Activated CD8-positive, alpha-beta T cell treated with anti-CD3 and anti-CD28 coated beads for 36 hours (primary cell): ENCODE measurements at places on chromosomes 6 and 20. TPM values are rescaled to one million over a fixed set of nuclear protein-coding genes. Genes with fewer than 3 reads are reported as not detected.

DNA sequence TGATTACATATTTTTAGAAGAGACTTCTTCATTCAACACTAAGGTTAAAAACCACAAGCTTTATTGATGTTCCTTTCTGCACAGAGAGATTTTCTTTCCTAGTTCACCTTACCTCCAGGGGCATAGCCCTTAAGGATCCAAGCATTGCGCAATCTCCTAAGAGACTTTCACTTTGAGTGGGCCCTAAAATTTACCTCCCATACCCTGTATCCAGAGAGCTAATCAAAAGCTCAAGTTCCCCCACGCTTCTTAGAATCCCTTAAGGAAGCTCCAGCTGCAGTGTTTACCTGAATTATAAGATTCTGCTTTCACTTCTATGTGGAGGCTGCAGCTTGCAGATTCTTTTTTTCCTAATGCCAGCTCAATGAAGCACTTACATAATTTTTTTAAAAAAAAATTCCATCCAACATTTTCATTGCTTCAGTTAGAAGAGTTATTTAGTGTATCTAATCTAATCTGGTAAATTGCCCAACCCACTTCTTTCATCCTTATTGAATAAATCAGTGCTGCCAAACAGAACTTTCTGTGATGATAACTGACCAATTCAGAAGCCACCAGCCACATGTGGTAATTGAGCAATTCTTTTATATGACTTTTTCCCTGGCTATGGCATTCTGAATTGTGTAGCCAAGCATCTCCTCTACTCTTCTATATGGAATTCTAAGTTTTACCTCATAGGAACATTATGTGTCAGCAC, 24.6 kb upstream of the SPTLC3 start:
- no peak for DNase-seq

The PBOV1 gene
- not detected for total RNA-seq

DNA sequence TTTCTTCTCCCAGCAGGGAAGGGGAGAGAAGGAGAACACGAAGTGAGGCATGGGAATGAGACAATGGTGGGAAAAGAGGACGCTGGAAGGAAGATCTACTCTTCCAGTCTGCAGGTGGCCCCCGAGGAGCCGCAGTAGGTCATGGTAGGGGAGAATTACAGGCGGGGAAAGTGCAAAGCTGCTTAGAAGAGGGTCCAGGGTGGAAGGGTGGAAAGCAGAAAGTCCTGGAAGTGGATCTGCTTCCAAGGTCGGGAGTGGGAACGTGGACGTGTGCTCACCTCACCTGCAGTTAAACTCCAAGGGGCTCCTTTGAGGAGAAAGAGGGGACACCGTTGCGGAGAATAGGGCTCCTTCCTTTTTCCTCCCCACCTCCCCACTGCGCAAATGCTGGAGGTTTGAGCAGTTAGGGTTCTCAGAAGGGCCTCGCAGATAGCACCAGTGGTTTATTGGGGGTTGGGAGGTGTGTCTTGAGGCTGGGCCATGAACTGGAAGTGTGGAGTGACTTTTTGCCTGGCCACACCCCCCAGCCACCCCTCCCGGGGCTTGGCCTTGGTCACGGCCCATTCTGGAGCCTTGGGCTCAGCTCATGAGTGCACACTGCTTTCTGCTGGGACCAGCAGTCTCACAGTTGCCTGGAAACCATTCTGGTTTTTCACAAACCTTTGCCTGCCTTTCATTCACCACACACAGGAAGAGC, 100.4 kb upstream of the MLN start:
- DNase-seq, result peak; percentile 88

The FAM162B gene
- total RNA-seq, result not detected

DNA sequence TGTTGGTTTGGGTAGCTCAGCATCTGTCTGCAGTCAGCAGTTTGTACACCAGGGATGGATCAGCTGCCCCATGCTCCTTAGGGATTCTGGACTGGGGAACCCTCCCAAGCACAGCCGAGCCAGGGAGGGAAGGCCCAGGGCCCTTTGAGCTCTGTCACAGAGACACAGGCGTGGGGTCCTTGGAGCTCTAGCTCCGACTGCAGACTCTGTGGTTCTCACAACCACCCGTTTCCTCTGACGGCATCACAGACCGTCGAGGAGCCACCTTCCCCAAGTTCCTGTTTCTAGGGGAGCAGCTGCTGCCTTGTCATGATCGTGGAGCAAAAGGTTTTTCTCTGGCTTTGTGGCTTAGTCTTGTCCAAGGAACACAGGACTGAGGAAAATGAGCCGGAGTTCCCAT, at the start of gene SLA2:
TSS of gene SLA2 (minus strand) at position 199 of the 400 bp plus-strand sequence. CDS start 4,861 bp downstream, outside the sequence.
- DNase-seq, result peak; percentile 84

- no peak for DNase-seq
Measured at GRCh38 chr6:12312736-12313135, 22.6 kb downstream of the EDN1 start.

- no peak for DNase-seq
Measured at GRCh38 chr20:39503902-39504709, 542.0 kb downstream of the DHX35 start.

DNA sequence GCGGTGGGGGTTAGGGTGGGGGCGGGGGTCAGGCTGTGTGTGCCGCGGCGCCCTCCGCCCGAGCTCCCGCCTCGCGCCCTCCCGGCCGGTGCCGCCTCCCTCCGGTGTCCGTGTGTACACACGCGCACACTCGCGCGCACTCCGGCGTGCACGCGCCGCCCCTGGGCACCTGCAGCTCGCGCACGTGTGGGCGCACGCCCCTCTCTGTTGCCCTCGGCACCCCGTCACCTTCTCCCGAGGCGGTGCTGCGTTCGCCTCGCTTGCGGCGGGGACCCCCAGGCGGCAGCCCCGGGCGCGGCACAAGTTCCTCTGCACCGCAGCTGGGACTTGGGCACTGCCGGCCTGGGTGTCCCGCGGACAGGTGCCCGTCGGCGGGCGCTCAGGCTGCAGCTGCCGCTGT, 525 bp downstream of the MACROD2 start:
- DNase-seq, result peak; percentile 3

DNA sequence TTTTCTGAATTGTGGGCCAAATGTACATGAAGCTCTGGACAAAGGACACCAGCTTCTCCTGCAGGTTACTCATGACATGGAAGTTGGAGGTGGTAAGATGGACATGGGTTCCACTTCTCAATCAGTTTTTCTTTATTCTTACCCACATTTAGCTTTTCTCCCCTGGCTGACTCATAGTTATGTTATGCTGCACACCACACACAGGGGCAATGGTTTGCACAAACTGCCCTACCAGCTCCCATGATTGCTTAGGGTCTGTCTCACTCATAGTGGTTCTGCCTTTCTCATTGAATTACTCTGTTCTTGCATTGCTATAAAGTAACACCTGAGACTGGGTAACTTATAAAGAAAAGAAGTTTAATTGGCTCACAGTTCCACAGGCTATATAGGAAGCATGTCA, 4.5 kb upstream of the CD109 start:
- peak; percentile 26 for DNase-seq

GRCh38 chr6:36499918-36500317, 47.4 kb downstream of the STK38 start:
- no peak for DNase-seq

The CALHM4 gene
- not detected for total RNA-seq

The COL11A2 gene
- total RNA-seq, result 1.3 TPM

DNA sequence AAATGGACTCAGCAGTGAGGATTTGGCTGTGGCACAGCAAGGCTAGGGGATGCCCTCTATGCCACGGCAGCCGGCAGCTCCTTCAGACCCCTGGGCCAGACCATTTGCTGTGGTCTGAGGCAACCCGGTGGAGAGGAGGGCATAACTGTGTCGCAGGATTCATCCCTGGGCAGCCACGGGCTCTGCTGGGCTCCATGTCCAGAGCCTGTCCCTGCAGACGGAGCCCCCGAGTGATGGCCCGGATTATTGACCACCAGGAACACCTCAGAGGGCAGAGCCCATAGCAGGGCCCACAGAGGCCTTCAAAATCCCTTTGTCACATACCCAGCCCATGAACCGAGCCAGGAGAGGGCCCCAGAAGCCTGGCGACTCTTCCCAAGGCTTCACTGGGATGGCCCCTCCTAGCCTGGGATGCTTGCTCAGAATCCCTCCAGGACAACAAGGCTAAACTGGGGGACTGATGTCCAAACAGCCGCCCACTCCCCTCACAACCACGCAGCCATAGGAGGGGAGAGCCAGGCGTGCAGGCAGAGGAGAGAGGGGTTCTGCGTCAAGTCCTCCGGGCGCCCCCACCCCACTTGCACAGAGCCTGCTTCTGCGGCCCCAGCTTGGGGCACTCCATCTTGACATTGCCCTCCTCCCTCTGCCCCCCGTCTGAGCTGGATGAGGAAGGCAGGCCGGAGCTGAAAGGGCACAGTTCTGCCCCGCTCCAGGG, 68.2 kb upstream of the AFDN start:
- DNase-seq, result no peak

The ALDH8A1 gene
- total RNA-seq, result 1.6 TPM

- DNase-seq, result no peak
Measured at GRCh38 chr6:45857827-45858226, 157.8 kb downstream of the CLIC5 start.

The DYNLT1 gene
- total RNA-seq, result 98.3 TPM

The RANBP9 gene
- total RNA-seq, result 56.2 TPM

The CCDC170 gene
- total RNA-seq, result not detected

DNA sequence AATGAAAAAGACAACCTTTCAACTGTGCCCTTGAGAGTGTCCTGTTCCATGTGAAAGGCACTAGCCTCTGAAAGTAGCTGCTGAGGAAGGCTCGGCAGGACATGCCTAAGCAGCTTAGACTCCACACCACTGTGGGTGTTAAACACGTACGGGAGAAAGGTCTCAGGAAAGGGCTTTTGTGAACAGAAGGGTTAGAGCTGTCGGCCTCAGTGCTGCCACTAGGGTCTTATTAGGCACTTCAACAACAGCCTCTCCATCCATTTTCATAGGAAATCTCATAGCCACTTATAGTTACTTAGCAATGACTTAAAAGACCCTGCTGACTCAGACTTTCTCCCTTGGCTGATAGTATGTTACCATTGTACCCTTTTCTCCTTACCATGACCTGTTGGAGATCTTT, 662.8 kb downstream of the TBC1D32 start:
- no peak for DNase-seq

The CALHM5 gene
- total RNA-seq, result not detected

DNA sequence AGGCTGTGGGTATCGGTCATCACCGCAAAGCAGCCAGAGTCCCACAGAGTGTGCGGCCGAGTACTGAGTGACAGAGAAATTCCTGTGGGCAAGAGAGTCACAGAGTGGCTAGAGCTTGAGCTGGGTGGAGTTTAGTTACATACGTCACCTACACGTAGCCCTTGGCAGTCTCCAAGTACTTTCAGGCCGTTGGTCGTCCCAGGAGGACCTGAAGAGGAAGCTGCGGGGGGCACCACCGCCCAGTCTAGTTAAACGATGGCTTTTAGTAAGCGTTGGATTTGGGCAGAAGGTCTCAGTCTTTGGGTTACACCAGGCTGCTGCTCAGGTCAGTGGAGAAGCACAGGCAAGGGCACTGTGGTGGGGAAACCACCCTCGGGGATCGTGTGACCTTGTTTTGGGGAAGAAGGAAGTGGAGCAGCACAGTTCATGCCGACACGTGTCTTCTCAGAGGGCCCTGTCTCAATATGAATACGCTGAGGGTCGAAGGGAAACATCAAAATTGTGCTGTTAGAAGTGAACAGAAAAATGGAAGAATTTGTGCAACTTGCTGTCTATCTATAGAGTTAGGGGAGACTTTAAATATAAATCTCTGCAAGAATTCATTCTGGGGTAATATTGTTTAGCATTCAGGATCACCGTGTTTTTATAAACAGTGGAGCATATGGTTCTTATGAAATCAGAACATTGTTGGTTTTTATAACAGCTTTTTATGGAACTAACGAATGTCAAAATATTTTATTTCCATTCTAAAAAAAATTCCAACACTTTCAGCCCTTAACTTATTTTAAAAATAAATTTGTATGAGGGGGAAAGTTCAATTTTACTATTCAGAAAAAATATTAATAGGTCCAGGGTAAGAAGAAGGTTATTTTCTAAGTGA, 28.6 kb downstream of the KIF25 start:
- DNase-seq, result no peak

The TRAPPC3L gene
- not detected for total RNA-seq

DNA sequence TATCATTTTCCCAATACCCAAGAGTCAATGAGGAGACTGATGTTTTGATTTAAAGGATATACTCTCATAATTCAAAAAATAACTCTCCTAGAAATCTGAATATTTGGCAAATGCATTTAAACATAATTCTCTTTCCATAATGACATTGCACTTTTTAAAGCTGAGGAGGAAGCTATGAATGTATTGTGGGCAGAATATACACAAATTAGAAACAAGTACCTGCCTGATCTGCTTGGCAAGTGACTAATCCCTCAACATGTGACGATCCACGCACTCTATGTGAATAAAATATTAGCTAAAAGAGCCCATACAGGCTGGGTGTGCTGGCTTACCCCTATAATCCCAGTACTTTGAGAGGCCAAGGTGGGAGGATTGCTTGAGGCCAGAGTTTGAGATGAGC, 88.3 kb upstream of the CCDC28A start:
- no peak for DNase-seq

DNA sequence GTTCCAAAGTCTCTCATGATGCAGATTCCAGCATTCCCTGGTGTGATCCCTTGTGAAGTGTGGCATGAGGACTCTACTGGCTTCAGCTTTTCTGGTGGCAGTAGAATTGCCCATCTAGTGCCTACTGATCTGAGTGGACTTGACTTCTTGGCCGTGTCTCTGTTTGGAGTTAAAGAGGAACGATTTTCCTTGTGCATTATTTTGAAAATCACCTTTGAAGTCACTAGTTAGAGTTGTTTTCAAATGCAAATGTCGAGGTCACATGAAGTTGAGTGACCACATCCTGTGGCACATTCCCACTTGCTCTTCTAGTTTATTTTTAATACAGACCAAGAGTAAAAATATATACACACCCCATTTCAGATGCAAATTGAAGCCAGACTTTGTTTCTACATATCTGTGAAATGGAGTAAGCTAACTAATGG, 270.7 kb upstream of the TAB2 start:
- DNase-seq, result peak; percentile 51

- no peak for DNase-seq
Measured at GRCh38 chr20:61369731-61370520, 117.9 kb downstream of the CDH4 start.

GRCh38 chr6:130825772-130826441, 1.3 kb upstream of the SMLR1 start:
- no peak for DNase-seq

DNA sequence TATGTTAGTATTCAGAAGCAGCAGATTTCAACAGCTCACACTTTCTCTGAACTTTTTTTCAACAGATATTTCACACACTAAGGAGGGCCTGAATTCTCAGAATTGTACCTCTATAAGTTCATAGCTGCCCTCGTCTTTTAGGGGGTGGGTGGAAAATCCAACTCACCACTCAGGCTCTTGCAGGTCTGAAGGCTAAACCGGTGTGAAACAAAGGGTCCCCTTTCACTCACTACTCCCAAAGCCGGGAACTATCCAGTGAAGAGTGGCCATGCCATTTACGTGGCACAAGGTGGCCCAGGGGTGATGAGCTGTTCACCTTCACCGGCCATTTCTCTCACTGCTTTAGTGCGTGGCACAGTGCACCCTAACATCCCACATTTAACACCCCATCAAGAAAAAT, 24.2 kb downstream of the TBC1D7 start:
- peak; percentile 64 for DNase-seq

DNA sequence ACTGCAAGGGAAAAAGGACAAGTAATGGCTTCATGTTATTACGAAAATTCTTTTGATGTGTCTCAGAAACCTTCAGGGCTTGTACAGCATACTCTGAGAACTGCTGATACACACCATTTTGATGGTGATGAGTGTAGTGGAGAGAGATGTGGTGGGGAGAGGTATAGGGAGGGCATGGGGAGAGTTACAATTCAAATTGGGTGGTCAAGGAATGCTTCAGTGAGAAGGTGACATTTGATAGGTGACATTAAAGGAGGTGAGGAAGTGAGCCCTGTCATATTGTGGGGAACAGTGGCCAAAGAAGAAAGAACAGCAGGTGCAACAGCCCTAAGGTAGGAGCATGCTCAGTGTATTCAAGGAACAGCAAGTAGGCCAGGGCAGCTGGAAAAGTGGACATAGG, 318.9 kb downstream of the CLIC5 start:
- DNase-seq, result no peak
